ENCODE measurements at places on chromosomes 6 and 20.

DNA sequence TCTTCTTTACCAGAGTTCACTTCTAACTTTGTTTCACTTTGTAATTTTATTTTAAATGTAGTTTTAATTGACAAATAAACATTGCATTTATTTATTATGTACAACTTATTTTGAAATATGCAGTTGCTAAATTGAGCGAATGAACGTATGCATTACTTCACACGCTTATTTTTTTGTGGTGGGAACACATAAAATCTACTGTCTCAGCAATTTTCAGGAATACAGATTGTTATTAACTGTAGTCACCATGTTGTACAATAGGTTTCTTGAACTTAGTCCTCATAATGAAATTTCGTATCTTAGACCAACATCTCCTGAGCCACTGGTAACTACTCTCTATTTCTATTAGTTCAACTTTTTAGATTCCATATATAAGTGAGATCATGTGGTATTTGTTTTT, 46.9 kb downstream of the NKAIN2 start:
- DNase-seq, result no peak

- no peak for DNase-seq
These were observed 466.3 kb upstream of the ID4 start for GRCh38 chr6:19370831-19371230.

- DNase-seq, result no peak
These were observed 27.8 kb upstream of the SRPK1 start for GRCh38 chr6:35948725-35949124.

DNA sequence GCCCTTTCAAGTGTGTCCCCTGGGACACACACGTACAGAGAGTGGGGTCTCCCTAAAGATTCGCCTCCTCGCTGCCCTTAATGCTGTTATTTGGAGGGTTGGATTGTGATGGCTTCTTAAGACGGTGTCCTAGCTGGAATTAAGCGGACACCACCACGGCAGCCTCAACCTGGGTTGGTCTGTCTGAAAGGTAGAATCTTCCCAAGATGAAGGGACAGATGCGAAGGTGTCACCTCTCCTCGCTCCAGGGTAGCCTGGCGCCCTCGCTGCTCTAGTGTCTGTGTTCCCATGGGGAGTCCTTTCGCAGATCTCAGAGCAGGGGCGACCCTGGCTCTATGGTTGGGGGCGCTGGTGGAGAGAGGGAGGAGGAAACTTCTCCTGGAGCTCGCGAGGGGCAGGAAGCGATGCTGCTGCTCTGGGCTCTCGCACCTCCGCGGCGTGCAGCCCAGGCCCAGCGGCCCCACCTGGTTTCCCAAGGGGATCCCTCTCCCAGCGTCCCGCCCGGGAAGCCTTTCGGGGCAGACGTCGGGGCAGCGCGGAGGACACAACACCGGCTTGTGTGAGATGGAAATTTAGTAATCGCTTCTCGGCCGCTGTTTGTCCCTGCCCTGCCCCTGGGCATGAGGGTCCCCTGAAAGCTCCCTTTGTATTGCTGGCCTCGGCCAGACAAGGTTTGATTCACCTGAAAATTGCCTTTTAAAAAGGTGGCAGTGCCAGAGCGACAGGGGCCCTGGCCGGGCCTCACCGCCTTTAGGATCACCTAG, 1.7 kb downstream of the RSPO3 start:
- DNase-seq, result no peak

- no peak for DNase-seq
These were observed 100.9 kb upstream of the PRDM1 start for GRCh38 chr6:105985098-105985815.

Measured in NCI-H510A (cell line).